Uterus (tissue), 4 donors: ENCODE measurements at places on chromosomes 16 and 17. TPM values are rescaled to one million over a fixed set of nuclear protein-coding genes. Genes with fewer than 3 reads are reported as not detected.

The PSMC3IP gene
- 4.6 TPM for total RNA-seq

The IL17C gene
- total RNA-seq: not detected

The DOK4 gene
- total RNA-seq: 17.9 TPM

- DNase-seq: peak; percentile 10
Observed at GRCh38 chr17:2701161-2701995, 10.2 kb downstream of the CLUH start.

- no peak for DNase-seq
Observed at GRCh38 chr17:78434455-78435329, 56.2 kb downstream of the PGS1 start.

DNA sequence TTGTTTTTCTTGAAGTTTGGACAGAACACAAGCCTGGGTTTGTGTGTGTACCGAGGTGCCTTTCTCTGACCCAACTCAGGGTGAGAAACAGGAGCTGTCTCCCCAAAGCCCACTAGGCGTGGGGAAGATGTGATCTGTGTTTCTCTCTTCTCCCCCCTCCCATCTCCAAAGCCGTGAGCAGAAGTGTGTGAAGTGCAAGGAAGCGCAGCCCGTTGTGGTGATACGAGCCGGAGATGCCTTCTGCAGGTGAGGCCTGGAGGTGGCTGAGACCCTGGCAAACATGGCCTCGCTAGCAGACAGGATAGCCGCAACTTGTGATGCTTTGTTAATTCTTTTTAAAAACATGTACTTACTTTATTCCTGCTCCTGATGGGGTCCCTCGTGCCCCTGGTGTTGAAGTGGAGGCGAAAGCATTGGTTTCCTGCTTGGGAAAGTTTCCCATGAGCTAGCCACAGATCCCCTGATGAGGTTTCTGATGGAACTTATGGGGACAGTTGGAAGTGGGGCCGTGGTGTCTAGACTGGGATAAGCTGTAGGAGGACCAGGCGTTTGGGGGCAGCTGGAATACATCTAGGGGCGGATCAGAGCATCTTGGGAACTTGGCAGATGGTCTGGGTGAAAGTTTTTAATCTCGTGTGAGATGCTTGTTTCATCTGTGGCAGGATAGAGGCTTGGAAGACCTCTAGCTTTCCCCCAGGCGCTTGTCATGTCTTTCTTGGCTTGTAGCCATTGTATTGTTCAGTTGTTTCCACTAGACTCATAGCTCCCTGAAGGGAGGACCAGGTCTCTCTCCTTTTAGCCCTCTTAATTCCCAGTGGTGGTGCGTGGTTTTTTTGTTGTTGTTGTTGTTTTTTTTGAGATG lies 893 bp downstream of the CTU2 start:
- no peak for DNase-seq

GRCh38 chr16:72203401-72203800 lies 31.4 kb upstream of the PMFBP1 start:
- DNase-seq: no peak
